ENCODE measurements at places on chromosomes 2 and 18. TPM values are rescaled to one million over a fixed set of nuclear protein-coding genes. Genes with fewer than 3 reads are reported as not detected.

DNA sequence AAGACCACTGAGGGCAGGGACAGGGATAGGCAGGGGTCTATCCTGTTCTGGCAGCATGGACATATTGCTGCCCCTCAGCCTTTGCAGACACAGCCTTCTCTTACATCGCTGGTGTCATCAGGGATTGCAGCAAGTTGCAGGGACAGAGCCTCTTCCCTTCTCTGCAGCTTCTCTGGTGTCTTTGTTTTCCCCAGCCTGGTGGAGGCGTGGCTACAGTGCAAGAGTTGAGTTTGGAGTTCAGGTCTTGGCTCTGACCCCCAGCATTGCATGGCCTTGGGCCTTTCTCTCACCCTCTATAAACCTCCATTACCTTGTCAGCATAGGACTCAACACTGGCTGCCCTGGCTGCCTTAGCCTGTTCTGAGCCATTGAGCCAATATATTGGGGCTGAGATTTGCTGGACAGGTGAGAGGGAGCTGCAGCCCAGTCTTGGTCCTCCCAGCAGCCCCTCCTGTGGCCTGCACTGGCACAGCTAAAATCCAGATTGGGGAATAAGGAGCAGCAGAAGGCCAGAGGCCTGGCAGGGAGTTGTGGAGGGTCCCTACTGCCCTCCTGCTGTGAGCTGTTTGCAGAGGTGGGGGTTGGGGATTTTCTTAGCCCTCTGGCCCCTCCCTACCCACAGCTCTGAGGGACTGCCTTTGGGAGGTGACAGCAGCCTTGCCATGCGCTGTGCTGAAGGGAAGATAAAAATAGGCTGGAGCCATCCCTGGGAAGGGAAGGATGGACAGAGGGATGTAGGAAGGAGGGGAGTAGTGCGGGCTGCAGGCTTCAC, 22.8 kb downstream of the EHD3 start:
- no peak for DNase-seq

DNA sequence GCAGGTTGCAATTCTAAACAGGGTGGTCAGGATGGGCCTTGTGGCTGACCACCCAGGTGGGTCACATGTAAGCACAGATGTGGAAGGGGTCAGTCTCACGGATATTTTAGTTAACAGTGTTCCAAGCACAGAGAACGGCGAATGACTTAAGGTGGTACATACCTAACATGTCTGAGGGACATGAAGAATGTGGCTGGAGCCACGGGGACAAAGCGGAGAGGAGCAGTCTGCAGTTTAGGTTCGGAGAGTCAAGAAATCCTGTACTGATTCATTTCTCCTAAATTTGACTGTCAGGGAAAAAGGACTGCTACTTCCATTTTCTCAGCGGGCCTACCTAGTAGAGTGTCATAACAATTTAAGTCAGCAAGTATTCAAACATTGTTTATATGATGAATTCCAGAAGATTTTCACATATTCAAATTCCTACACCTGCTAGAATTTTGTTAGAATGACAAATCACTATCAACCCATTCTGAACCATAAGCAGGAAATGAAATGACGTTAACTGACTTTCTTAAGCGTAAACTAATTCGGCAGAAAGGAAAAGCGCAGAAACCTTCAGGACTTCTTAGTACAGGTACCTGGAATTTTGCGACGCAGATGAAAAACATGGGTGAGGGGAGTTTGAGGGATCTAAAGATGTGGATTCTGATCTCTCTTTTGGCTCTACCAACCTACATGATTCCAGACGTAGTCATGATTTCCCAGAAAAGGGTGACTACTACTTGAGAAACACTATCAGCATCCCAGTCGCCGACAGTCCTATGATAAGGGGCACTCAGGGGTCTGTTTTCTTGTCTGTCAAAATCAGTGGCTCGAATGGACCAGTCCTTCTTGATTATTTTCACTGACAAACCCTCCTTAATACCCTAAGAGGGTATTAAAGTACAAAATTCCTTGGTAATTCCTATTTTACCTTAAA, 41.3 kb downstream of the PTPN2 start:
- no peak for DNase-seq

DNA sequence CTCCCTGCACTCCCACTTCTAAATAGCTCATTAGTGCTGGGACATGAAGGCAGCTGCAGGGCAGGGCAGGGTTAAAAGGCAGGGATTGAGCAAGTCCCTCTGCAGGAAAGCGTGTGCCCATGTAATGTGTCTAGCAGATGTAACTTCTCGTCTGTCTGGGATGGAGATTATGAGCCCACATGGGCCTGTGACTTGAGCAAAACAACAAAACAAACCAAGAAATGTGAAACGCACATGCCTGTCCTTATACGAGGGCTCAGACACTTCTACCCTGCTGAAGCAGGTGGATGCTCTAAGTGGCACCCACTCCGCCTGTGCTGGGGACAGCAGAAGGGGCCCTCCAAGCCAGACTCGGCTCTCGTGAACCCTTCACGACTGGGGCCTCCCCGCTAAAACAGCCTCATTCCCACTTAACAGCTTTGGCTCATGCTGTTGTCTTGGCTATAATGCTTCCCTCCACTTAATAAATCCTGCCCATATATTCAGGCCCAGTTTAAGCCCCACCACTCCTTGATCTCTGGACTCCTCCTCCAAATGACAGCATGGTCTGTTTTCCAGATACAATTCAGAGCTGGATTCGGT, 40.9 kb downstream of the TMEM247 start:
- no peak for DNase-seq

GRCh38 chr2:212050871-212051270, 487.7 kb downstream of the ERBB4 start:
- DNase-seq = no peak

DNA sequence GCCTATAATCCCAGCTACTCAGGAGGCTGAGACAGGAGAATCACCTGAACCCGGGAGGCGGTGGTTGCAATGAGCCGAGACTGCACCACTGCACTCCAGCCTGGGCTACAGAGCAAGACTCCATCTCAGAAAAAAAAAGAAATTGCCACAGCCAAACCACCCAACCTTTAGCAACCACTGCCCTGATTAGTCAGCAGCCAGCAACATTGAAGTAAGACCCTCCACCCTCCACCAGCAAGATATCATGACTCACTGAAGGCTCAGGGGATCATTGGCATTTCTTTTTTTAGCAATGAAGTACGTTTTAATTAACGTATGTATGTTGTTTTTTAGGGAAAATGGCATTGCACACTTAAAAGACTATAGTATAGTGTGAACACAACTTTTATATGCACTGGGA, 349.1 kb upstream of the ACVR2A start:
- DNase-seq = no peak

- DNase-seq = no peak
These were observed 58.1 kb downstream of the FAM178B start for GRCh38 chr2:96928277-96928781.

- DNase-seq = no peak
These were observed 408.1 kb upstream of the DSEL start for GRCh38 chr18:67924656-67925055.

DNA sequence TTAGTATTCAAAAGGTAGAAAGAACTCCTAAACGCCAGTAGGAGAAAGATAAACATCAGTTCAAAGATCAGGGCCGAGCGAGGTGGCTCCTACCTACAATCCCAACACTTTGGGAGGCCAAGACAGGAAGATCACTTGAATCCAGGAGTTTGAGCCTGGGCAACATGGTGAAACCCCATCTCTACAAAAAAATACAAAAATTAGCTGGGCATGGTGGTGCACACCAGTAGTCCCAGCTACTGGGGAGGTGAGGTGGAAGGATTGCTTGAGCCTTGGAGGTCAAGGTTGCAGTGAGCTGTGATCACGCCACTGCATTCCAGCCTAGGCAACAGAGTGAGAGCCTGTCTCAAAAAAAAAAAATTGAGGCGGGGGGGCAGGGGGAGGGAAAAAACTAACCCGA, 40.6 kb downstream of the MBOAT2 start:
- DNase-seq = no peak

- no peak for DNase-seq
These were observed 99.9 kb downstream of the USP34 start for GRCh38 chr2:61371027-61371426.

DNA sequence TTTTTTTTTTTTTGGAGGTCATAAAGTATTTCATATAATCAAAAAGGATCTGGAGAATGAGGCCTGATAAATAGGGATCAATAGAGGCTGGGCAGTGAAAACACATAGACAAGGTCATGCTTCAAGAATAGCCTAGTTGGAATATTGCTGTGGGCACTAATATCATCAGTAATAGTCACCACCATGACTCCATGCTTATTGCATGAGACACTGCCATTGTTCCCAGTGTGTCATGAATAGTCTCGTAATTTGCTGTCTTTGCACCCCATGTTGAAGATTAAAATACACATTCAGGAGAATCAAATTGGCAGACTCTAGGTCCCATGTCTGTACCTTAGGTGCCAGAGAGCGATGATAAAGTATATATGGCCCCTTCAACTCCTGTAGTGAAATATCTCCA, 10.3 kb downstream of the ASXL3 start:
- no peak for DNase-seq

GRCh38 chr2:88692187-88692586, 714 bp downstream of the RPIA start:
- peak; percentile 54 for DNase-seq

- no peak for DNase-seq
These were observed 189.7 kb downstream of the LRRTM1 start for GRCh38 chr2:80114812-80115211.

GRCh38 chr2:157418239-157418641, 25.6 kb downstream of the CYTIP start:
- DNase-seq = no peak

DNA sequence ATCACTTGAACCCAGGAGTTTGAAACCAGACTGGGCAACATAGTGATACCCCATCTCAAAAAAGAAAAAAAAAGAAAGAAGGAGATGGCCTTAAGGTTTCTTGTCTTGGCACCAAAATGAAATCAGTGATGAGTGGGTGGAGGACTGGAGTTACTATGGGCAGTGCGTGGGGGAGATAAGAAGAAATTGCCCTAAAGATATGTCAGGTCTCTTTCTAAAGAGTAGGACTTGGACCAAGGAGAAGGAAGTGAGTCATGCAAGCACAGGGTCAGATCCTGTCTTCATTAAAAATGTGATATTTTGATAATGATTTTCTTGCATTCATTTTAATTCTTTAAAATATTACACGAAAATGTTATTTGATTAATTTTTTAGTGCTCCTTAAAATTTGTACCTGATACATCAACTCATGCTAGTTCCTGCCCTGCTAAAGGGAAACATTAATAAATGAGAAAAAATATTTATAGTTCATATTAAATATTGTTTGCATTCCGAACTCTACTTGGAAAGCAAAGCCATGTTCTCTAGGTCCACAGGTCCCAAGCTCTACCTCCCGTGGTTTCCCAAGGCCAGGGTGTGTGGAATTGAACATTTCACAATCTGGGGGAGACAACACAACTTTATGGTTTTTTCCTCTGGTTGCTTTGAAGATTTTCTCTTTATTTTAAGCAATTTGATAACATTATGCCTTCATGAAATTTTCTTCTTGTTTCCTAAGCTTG, 62.6 kb upstream of the CTLA4 start:
- no peak for DNase-seq

GRCh38 chr2:200659410-200659809, 73.6 kb downstream of the AOX1 start:
- no peak for DNase-seq

- no peak for DNase-seq
These were observed 180.4 kb downstream of the INO80D start for GRCh38 chr2:205905576-205905975.

- DNase-seq = no peak
These were observed 28.6 kb upstream of the ATIC start for GRCh38 chr2:215283221-215283620.

DNA sequence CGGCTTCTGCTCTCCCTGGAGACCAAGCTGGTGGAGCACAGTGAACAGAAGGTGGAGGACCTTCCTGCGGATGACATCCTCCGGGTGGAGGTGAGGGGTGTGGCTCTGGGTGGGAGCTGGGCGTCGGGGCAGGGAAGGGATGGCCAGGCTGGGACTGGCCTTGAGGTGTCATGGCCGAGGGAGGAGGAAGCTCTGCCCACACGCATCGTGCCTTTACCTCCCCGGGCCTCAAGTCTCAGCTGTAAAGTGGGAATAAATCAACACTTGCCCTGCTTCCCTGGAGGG, 98.2 kb downstream of the DYSF start:
- DNase-seq = no peak

Gene MALL
- total RNA-seq = 6.6 TPM

Gene IL36G
- not detected for total RNA-seq

Gene POLE4
- total RNA-seq = 15.8 TPM

Gene TIMM21
- total RNA-seq = 23.1 TPM

Gene TCF7L1
- 2.1 TPM for total RNA-seq

Gene MAP2
- total RNA-seq = 14.2 TPM

All from body of pancreas (tissue), 4 donors.